Natural killer cell (primary cell): ENCODE measurements at places on chromosomes 4 and X. TPM values are rescaled to one million over a fixed set of nuclear protein-coding genes. Genes with fewer than 3 reads are reported as not detected.

Gene BRCC3
- total RNA-seq: 20.8 TPM

Gene FHIP1A
- 0.49 TPM for total RNA-seq

Gene ANAPC10
- total RNA-seq: 37.7 TPM

Gene PCDH11X
- total RNA-seq: not detected

Gene DCAF8L2
- not detected for total RNA-seq

Gene MAGEA2B
- total RNA-seq: not detected

Gene VAMP7
- total RNA-seq: 30.3 TPM

Gene SLITRK4
- total RNA-seq: 0.28 TPM

Gene FDCSP
- not detected for total RNA-seq

Gene HTN1
- not detected for total RNA-seq

Gene CXorf65
- 92.8 TPM for total RNA-seq

Gene XPNPEP2
- 0.96 TPM for total RNA-seq

Gene SMIM43
- total RNA-seq: not detected

Gene SASH3
- 392 TPM for total RNA-seq

Gene ELMOD2
- total RNA-seq: 22.6 TPM

Gene ALB
- total RNA-seq: not detected

Gene NXF3
- not detected for total RNA-seq

Gene TMEM150C
- not detected for total RNA-seq

Gene TLR10
- total RNA-seq: 0.63 TPM

Gene SPP1
- not detected for total RNA-seq

Gene NAP1L3
- total RNA-seq: 1.6 TPM
